Hepatic stellate cell (primary cell): ENCODE measurements at places on chromosomes 2 and 18.
A peak's percentile ranks its signal among the peaks of the same experiment; 100 is the strongest.

DNA sequence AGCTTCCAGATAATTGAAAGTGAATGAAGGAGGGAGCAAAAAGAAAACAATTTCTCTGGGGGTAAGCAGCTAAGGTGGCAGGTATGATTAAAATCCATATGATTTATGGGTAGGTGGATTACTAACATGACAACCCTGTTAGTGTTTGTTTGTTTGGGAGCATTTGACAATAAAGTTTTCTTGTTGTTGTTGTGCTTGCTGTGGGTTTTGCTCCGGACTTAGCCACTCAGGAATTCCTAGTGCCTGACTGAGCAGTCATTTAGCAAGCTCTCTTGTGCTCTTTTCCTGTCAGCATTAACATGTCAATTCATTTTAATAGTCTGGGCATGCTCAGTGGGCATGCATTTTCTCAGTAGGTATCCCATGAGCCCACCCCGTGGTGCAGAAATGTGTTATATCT is 674.8 kb upstream of the ZEB2 start:
- DNase-seq: no peak

DNA sequence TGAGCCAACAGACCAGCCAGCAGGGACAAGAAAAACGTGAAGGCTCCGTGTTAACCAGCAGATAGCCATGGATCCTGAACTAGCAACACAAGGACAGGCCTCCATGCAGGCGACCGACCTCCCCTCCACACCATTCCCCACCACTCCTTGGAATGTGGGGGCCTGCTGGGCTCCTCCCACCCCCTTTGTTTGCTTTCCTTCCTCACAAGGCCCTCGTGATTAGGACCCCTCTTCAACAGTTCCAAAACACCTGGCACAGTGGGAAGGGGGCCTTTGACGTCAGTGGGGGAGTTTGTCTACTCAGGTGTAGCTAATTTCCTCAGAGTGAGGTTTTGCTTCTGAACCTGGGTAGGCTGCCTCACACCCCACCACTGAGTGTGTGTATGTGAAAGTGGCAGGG is 37.8 kb downstream of the SLC14A2 start:
- DNase-seq: no peak

DNA sequence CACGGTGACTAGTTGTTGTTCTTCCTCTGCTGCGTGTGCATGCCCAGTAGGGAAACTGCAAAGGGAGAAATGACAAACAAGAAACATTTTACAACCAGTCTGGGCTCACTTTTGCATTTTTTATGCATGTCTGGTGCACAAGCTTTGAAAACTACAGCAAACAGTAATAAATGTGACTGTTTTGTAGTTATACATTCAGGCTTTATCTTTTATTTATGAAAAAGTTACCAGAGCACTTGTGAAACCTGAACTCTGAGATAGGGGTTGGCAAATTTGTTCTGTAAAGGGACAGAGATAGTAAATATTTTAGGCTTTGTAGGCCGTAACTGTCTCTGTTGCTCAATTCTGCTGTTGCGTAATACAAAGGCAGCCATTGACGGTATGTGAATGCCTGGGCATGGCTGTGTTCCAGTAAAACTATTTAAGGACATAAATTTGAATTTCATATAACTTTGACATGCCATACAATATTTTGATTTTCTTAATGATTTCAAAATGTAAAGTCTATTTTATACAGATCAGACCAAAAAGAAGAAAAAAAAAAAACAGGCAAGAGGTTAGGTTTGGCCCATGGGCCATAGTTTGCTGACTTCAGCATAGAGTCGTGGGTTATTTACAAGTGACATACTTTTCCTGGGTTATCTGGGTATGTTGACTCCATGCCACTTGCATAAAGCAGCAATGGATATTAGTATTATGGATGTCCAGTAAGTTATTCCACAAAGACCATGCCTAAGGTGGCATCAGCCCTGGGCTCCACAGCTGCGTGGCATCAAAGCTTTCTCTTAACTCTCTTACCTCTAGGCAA is 53.6 kb upstream of the EML6 start:
- DNase-seq: peak; percentile 32

GRCh38 chr18:55234366-55235093 is 275.3 kb upstream of the CCDC68 start:
- DNase-seq: peak; percentile 40

- no peak for DNase-seq
Observed at GRCh38 chr18:78781601-78781960, 198.0 kb upstream of the SALL3 start.

DNA sequence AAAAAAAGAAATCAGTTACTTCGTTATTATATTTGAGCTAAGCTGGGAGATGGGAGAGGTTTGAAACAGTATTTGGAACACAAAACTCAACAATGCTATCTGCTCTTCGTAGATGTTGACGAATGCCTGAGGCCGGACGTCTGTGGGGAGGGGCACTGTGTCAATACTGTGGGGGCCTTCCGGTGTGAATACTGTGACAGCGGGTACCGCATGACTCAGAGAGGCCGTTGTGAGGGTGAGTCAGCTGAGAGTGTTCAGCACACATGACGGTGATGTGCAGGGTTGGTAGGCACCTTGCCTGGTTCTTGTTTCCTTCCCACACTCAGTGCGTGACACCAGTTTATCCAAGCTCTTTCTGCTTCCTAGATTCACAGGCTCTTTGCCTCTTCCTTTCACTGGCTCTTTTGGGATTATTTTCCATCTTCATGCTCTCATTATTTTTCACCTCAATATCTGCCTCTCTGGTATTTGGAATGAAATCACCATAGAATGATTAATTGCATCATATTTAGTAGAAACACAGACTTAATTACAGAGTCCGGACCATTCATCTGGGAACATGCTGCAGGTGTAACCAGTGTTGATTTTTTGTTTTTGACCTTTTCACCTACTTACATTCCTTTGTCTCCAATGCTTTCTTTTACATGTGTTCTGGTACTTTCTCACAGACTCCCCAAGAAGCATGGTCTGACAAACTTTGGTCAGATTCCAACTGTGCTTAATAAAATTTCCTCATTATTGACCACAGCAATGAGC is 200.6 kb upstream of the RASGRP3 start:
- DNase-seq: peak; percentile 80

DNA sequence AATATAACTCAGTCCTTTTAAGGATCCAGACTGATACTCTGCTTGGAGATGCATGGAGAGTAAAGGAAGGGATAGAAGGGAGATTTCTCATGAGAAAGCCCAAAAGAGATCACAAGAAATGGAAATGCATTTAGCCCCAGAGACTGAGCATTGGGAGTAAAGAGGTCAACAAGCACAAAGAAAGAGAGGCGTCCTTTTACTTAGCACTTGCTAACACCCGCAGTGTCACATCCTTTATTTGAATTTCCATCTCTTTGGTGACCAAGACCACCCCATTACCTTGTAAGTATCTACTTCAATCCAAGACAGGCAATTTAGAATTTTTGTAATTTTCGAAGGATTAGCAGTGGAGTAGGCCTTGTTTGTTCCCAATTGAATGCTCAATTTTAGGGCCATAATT is 111.8 kb upstream of the DCC start:
- DNase-seq: no peak

DNA sequence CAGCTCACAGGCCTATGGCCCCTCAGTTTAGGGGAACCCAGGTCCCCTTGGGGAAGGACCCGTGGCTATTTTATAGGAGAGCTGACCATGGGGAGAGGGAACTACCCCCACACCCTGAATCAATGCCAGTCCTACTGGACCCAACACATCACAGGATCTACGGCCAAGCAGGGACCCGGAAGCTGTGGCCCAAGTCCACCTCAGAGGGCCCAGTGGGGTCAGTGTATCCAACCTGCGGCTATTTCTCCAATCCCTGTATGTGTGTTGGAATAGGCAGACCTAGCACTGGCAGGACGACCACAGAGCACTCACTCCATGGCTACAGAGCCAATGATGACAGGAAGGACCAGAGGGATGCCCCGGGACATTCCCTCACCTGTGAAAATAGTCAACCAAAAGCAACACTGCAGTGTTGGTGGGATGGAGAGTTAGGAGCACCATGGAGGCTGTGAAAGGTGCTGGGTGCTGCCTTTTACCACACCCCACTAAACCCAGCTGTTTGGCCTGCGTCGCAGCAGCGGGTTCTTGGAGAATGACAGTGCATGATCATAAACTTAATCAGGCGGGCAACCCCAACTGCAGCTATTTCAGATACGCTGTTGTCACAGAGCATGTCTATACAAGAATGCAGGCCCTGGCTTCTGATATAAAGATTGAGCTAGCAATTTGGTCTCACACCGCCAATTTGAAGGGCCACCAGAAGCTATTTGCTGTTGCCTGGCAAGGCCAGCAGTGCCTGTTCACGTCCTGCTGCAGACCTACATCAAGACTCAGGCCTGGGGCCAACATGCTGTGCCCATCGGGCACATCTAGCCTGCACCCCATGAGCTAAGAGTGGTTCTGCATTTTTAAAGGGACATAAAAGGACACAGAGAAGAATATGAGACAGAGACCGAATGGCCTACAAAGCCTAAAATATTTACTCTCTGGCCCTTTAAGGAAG is 110.4 kb downstream of the EIPR1 start:
- no peak for DNase-seq

GRCh38 chr18:30957066-30957465 is 85.5 kb downstream of the DSC3 start:
- no peak for DNase-seq
